Thoracic aorta (tissue), 2 donors: ENCODE measurements at places on chromosomes 2 and 18.

- H3K36me3 ChIP-seq: no peaks in the 10 kb centered on the region
- H3K4me3 ChIP-seq: no peak overlapping the region
- peaks cover 36% of the 10 kb centered on the region for H3K4me1 ChIP-seq
- no peaks in the 10 kb centered on the region for H3K27me3 ChIP-seq
Measured at GRCh38 chr2:241309684-241310117, 5.8 kb downstream of the HDLBP start.

GRCh38 chr2:67930156-67930555 is 132.6 kb downstream of the C1D start:
- no peaks in the 10 kb centered on the region for H3K36me3 ChIP-seq
- no peaks in the 10 kb centered on the region for H3K27me3 ChIP-seq
- H3K27ac ChIP-seq: no peak overlapping the region
- DNase-seq: no peak

- peaks cover 12% of the 10 kb centered on the region for H3K4me1 ChIP-seq
- DNase-seq: no peak
- H3K4me3 ChIP-seq: peak overlapping the region; percentile 88
- H3K27me3 ChIP-seq: no peaks in the 10 kb centered on the region
Measured at GRCh38 chr2:23386339-23387220, 1.6 kb downstream of the KLHL29 start.

GRCh38 chr2:21317131-21317530 is 193.4 kb downstream of the TDRD15 start:
- H3K27me3 ChIP-seq: no peaks in the 10 kb centered on the region
- H3K4me3 ChIP-seq: no peak overlapping the region
- peaks cover 9% of the 10 kb centered on the region for H3K4me1 ChIP-seq

DNA sequence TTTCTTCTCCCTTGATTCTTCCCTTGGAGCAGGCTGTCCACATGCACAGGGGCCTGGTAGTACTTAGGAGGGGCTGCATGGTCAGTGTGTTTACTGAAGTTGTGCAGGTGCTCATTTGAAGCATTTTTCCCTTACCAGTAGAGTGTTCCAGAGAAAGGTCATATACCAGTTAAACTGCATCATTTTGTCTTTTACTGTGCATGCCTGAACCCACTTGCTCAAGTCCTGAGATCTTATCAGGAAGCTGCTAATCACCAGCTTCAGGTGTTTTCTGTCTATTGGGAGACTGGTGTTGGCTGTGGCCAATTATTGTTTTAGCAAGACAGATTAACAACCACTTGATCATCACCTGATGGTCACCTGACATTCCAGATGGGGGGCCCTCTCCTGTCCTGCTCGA is 676.6 kb downstream of the DPP10 start:
- H3K4me1 ChIP-seq: no peaks in the 10 kb centered on the region
- no peaks in the 10 kb centered on the region for H3K36me3 ChIP-seq
- no peaks in the 10 kb centered on the region for H3K27me3 ChIP-seq
